Activated naive CD4-positive, alpha-beta T cell treated with anti-CD3 and anti-CD28 coated beads, Interleukin-2, amount 10 ng/mL, durations not matched to agents 7 days and 5 days (primary cell): ENCODE measurements at places on chromosomes 4 and X.
A peak's percentile ranks its signal among the peaks of the same experiment; 100 is the strongest.

GRCh38 chr4:113699772-113700171, 61.8 kb downstream of the CAMK2D start:
- no peak for DNase-seq

- no peak for DNase-seq
These were observed 163.0 kb upstream of the NAP1L5 start for GRCh38 chr4:88860586-88860985.

DNA sequence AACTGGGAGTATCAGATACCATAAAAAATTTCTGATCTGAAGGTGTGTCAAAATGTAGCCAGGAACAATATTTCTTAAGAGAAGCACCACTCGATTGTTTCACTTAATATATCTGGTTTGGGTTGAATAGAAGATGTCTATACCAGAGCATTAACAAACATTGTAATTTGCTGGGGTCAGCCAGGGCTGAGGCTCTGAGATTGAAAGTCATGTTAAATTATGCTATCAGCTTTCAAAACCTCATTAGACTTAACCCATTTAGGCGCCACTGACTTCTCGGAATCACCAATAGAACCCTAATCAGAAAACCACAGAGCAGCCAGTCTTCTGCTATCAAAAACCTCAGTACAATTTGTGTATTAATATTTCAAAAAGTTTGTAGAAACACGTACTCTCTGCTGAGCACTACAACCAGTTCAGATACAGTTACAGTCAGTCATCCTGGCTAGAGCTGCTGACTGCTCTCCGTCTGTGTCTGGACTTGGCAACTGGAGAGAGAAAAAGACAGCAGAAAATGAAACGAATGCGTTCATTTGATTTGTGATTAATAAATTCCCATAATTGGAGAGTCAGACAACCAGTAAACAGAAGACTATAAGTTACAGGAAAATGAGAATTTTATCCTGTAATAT, 848.6 kb upstream of the PABPC4L start:
- no peak for DNase-seq

GRCh38 chrX:98362630-98363029, 1478.9 kb downstream of the RPA4 start:
- DNase-seq: no peak

DNA sequence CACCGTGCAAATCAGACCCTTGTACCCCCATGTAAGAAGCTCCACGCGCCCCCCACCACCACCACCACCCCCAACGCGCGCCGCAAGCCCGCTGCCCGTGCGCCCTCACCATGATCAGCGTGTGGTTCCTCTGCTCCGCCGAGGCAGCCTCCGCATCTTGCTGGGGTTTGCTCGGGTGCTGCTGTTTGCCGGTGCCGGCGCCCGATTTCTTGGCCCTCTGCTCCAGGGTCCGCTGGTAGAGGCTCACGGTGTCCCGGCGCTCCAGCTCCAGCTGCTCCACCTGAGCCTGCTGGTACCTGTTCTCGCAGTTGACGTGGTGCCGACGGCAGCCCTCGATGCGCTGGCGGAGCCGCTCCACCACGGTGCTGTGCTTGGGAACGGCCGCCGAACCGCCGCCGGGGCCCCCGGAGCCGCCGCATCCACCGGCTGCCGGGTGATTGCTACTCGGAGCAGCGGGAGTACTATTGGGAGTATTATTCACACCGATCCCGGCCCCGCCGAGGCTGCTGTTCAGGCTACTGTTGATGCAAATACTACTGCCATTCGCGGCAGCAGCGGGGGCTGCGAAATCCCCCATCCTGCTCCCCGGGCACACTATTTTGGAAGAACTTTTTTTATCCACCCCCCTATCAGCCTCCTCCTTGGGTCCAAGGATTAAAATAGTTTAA, 1.1 kb downstream of the MAML3 start:
- DNase-seq: peak; percentile 56

DNA sequence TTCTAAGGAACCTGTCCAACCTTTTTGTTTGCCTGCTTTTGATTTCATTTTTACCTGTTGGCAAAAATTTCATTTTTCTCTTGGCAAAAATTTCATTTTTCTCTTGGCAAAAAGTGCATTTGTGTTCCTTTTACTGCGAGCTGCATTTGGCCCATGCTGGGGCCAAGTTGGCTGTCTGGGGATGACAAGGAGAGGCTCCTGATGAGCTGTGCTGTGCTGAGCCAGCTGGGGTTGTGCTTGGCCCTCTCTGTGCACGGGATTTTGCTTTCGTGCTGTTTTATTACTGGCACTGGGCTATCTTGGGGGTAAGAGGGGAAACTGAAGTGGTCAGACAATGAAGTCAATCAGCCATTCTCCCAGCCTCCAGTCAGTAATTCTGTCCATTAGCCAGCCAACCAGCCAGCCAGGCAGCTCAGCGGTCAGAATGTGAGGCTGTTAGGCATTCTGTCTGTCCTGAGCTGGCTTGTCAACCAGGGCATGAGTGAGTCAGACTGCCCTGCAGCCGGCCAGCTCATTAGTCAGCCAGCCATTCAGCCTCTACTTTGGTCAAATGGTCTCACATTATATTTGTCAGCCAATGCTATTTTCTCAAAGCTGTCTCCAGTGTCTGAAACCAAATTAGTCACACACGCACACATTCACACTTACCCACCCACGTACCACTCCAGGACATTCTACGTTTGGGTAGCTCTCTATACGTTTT, 56.9 kb upstream of the PRPS1 start:
- DNase-seq: no peak

GRCh38 chrX:96176921-96177320, 507.7 kb upstream of the DIAPH2 start:
- no peak for DNase-seq

DNA sequence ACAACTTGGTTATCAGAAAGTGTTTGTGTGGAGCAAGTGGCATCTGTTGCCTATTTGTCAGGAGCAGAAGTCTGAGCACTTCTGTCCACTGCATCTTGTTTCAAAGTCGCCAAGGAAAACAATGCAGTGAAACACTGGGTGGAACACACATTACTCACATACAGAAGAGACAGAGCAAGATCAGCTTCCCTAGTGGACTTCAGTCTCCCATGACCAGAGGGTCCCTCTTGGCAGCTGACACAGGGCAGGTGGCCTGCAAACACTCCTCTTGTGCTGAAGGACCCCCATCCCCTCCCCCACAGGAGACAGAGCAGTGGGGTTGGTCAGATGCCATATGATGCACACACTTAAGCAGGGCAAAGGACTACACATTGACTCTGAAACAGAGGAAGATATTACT, 3.6 kb upstream of the BBS12 start:
- DNase-seq: no peak

DNA sequence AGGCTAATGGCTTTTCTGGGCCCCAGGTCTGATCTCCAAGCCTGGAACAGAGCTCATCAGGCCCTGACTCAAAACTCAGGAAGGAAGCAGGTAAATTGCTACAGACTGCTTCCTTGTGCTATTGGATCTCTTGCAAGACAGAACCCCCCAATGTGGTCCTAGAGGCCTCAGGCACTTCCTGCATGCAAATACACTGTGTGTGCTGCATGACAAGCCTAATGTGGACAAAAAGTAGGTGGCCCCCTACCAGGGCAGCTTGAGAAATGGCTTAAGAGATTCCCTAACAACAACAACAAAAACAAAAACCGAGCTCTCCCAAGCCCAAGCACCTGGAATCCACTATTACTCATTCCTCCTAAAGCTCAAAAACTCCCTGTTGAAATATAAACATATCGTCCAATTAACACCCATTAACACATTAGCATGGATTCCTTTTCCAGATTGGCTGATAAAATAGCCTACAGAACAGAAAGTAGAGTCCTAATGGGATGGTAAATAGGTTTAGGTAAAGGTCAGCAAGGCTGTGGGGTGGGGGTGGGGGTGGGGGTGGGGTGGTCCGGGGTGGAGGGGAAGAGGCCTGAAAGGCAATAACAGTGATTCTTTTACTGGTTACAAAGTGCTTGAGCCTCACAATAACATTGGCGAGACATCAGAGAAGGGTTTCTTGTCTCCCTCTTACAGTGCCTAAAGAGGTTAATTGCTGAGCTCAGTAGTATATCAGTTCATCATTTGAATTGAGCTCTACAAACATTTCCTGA, 24.1 kb upstream of the FGF16 start:
- DNase-seq: no peak

- DNase-seq: peak; percentile 62
These were observed 91.7 kb upstream of the CXorf66 start for GRCh38 chrX:140057001-140057411.

GRCh38 chr4:6732441-6733357, 16.7 kb downstream of the BLOC1S4 start:
- no peak for DNase-seq

GRCh38 chr4:155489271-155489670, 112.5 kb upstream of the MAP9 start:
- no peak for DNase-seq

DNA sequence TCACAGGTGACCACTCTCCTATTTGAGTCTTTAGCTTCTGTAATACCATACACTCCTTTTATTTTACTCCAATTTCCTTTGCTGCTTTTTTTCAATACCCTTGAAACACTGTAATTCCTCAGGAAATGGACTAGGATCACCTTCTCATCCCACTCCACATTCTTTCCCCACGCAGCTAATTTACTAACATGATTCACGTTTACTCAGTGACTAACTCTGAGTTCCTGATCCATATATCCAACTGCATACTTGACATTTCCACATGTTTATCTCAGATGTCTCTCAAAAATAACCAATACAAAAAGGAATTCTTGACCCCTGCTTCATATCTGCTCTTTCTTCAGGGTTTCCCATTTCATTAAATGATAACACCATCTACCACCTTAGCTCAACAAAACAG, 19.9 kb downstream of the RPS6KA6 start:
- no peak for DNase-seq

- no peak for DNase-seq
These were observed 53.8 kb downstream of the CPLX1 start for GRCh38 chr4:772118-772517.

- DNase-seq: no peak
These were observed 28.4 kb downstream of the DDX60L start for GRCh38 chr4:168451744-168452390.

DNA sequence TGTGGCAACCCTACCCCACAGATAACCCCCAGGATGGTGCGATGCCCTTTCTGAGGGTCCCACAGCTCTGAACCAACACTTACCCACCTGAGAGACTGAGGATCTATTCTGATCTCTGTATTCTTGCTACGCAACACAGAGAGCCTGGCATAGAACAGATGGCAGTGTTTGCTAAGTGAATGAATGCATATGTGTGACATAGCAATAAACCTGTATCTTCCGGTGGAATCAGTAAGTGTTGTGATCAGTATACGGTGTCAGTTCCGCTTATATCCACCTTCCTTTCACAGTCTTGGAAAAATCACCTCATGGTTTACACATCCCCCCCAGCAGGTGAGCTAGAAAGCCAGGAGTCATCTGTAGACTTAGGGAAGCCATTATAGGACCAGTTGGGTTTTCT, 5.9 kb upstream of the HSD17B10 start:
- no peak for DNase-seq

DNA sequence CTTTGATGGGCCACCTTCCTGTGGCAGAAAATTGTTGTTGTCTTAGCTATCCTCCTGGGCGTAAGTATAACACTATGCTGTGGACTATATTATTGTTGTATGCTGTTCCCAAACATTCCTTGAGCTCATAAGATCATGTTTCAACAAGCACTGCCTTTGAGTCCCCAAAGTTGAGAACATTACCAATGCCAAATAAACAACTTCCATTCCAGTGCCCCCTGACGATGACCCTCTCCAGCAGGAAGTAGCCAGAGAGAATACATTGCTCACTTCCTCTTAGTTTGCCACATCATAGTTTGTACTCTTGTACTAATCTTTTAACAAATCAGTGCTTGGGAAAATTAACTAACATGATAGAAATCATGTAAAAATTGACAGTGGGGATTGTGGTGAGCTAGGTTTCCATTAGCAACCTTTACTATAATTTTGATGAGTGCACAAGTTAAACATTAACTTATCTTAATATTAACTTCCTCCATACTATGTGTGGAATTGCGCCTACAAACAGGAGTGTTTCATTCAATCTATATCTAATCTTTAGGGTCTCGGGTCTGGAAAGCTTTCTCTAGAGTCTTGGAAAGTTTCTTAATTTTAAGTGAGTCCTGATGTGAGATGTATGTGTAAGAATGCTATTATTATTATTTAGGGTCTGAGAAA, 20.3 kb upstream of the DHX15 start:
- no peak for DNase-seq

DNA sequence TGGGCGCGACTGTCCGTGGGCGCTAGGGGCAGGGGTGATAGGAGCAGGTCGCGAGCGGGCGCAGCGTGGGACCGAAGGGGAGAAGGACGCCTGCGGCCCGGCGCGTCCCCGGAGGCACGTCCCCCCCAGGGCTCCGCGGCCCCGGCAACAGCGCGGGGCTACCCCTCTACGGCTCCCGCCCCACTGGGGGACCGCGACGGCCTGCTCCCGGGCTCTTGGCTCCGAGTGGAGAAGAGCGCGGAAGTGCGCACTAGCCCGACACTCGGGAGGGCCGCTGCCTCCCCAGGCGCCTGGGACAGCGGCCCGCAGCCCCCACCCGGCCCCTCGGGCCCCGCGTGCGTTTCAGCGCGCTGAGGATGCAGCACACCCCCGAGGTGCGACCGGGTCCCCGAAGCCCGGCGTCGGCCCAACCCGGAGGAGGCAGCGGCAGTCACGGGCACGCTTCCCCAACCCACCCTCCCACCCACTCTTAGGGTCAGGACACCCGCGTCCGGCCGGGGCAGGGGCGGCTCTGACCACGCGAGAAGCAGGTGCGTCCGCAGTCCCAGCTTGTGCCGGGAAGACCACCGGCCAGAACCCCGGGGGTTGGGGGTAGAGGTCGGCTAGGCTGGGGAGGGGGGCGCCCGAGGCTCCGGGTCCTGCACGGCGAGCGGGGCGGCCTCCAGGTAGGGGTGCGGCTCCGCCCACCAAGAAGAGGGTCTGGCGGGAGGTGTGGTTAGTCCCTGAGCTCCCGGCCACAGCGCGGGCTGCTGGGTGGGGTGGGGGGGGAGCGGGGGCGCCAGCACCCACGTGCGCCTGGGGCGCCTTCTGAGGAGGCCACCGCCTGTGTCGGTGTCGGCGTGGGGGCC, 18.5 kb upstream of the NAT8L start:
- DNase-seq: no peak

DNA sequence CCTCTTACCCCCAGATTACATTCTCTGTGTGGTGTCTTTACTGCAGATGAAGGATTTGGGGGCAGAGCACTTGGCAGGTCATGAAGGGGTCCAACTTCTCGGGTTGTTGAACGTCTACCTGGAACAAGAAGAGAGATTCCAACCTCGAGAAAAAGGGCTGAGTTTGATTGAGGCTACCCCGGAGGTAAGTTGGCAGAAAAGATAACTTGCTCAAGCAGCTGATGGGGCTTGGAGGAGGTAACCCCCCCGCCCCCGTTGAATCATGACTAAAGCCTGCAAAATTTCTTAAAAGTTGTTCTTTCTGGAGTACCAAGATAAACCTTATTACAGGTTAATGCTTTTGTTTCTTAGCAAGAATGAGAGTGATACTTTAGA, 1.5 kb downstream of the CCNG2 start:
- no peak for DNase-seq

DNA sequence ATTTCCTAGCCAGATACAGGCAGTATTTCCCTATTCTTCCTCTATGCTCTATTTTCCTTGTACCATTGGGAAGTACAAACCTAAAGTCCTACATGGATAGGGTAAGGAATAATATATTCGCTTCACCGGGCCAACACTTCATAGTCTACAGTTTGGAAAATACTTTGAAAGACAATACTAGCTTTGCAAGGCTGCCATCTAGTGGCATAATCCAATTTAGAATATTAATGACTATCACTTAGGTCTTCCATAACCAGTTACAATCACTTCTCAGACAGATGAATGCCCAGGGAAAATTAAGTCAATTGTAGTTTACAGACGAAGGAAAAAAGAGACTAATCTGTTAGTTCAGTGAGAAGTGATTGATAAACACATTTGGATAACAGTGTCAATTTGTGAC, 141.0 kb upstream of the FAM47C start:
- DNase-seq: no peak
